ENCODE measurements at places on chromosomes 12 and 14. TPM values are rescaled to one million over a fixed set of nuclear protein-coding genes. Genes with fewer than 3 reads are reported as not detected.

The CMTM5 gene
- polyA plus RNA-seq: not detected

The CCER1 gene
- polyA plus RNA-seq: not detected

The TBX3 gene
- 5.3 TPM for polyA plus RNA-seq

The PLEKHG7 gene
- not detected for polyA plus RNA-seq

The ACSM4 gene
- not detected for polyA plus RNA-seq

The CALM1 gene
- 682 TPM for polyA plus RNA-seq

The LYSET gene
- polyA plus RNA-seq: 23.2 TPM

The KRT83 gene
- polyA plus RNA-seq: not detected

The SDS gene
- polyA plus RNA-seq: not detected

The AQP6 gene
- polyA plus RNA-seq: 0.57 TPM

The EML1 gene
- 0.84 TPM for polyA plus RNA-seq

The TGM1 gene
- polyA plus RNA-seq: 13.5 TPM

The GALNT8 gene
- polyA plus RNA-seq: not detected

The FERMT2 gene
- 15.0 TPM for polyA plus RNA-seq

The IFI27 gene
- 2,783 TPM for polyA plus RNA-seq

The PLEKHG3 gene
- polyA plus RNA-seq: 73.2 TPM

The ABCC9 gene
- 0.01 TPM for polyA plus RNA-seq

The KLRC2 gene
- polyA plus RNA-seq: not detected

The SPX gene
- polyA plus RNA-seq: 0.12 TPM

The GRIN2B gene
- under 0.01 TPM for polyA plus RNA-seq

The AQP2 gene
- polyA plus RNA-seq: not detected

The KLRD1 gene
- under 0.01 TPM for polyA plus RNA-seq

The CLEC2A gene
- polyA plus RNA-seq: 0.88 TPM

The MYO1A gene
- polyA plus RNA-seq: not detected

The DGKA gene
- 174 TPM for polyA plus RNA-seq

The DPPA3 gene
- polyA plus RNA-seq: not detected

The MOAP1 gene
- polyA plus RNA-seq: 13.7 TPM

The PDE3A gene
- not detected for polyA plus RNA-seq

The FBXO21 gene
- polyA plus RNA-seq: 21.9 TPM

The SIX6 gene
- not detected for polyA plus RNA-seq

The LMNTD1 gene
- polyA plus RNA-seq: 0.42 TPM

The LRTM2 gene
- polyA plus RNA-seq: not detected

The GLT8D2 gene
- 1.4 TPM for polyA plus RNA-seq

The DLGAP5 gene
- 9.1 TPM for polyA plus RNA-seq

The LIN52 gene
- polyA plus RNA-seq: 4.9 TPM

The SYT10 gene
- not detected for polyA plus RNA-seq

The HPD gene
- not detected for polyA plus RNA-seq

The CD163 gene
- polyA plus RNA-seq: 0.14 TPM

The ESRRB gene
- polyA plus RNA-seq: not detected

The B4GALNT3 gene
- polyA plus RNA-seq: 8.4 TPM

The YLPM1 gene
- polyA plus RNA-seq: 10.0 TPM

The MYH6 gene
- polyA plus RNA-seq: not detected
